ENCODE measurements at places on chromosomes 12 and 14.

DNA sequence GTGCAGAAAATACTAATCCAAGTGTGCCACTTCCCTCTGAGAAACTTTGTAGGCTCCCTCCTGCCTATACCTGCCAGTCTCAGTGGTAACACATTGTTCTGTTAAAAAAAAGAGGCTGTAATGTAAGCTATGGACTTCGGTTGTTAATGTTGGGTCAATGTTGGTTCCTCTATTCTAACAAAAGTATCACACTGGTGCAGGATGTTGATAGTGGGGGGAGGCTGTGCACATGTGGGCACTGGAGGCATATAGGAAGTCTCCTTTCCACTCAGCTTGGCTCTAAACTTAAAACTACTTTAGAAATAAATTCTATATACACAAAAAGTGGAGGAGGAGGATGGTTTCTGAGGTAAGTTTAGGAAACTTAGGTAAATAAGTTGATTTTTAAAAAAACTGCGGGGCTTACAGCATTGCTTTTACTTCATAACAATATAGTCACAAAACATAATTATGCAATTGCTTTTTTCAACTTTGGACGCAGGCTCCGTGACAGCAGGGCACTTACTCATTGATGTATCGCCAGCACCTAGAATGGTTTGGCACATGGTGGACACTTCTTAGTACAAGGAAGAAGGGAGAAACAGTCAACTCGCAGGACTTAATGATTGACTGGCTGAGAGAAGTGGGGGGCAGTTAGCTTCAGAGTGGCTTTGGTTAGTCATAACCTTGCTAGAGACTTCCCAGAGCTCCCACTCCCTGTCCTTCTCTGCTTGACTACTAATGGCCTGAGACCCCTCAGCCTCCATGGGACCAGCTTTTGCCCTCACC, 7.9 kb upstream of the NYNRIN start:
- no peak for DNase-seq

DNA sequence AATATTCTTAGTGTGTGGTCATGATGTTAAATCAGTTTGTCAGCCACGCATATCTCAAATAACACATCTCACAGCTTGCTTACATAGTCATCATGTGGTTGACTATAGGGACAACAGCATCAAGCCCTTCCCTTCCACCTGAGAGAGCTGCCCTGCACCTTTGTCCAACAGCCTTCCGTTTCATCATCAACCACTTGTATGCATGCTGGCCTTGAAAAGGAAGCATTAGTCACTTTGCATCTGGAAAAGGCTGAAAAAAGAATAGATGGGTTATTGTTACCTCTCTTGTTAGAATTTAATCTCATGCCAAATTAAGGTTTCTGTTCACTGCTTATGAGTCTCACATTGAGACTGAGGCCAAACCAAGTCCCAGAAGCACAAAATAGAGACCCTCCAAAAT, 1586.5 kb upstream of the SEL1L start:
- DNase-seq, result no peak

DNA sequence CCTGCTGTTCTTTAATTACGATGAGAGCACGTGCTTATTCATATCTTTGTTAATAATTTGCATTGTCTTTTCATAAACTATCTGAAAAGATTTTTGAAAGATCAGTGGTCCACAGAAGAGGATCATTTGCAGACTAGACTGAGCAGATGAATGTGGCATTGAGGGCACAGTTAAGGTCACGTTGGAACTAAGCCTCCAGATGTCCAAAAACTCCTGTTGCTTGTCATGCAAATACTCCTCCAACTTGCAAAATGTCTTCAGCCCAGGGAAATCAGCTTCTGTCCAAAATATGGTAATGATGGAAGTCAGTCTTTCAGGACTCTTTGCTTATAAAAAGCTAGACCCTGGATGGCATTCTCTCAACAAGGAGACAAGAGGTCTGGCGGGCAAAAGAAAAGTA, 201.6 kb upstream of the TMEM260 start:
- no peak for DNase-seq

DNA sequence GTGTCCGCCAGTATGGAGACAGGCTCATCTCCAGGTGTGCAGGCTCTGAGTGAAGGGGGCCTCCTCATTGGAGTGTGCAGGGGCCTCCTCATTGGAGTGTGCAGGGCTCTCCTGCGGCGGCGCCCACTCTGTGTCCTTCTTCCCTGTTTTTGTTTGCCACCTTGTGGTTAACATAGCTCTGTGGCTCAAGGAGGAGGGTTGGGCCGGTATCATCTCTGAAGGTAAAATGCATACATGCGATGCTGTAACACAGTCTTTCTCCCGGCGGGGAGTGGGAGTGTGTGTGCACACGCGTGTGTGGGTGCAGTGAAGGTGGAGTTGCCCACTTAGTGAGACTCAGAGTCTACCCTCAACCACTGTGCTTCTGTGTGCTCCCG, 429.4 kb downstream of the ZFP36L1 start:
- no peak for DNase-seq

DNA sequence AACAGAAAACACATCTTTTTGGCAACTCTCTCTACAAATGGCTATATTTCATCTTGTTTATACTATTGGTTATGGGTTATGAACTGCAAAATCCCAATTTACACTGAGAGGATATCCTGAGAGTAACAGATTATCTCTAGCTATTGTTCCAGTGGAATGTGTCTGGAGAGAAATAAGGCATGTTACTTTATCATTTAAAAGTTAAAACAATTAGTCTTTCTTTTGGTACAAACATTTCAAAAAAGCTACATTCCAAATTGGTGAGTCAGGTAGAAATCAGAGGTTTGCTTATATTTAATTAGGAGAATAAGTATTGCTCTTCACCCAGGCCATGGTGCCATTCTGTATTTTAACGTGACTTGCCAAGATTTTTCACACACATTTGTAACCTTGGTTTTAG, 411.6 kb downstream of the CCER1 start:
- peak; percentile 16 for DNase-seq

- DNase-seq, result no peak
Observed at GRCh38 chr12:20822925-20823324, 12.4 kb downstream of the SLCO1B3 start.

DNA sequence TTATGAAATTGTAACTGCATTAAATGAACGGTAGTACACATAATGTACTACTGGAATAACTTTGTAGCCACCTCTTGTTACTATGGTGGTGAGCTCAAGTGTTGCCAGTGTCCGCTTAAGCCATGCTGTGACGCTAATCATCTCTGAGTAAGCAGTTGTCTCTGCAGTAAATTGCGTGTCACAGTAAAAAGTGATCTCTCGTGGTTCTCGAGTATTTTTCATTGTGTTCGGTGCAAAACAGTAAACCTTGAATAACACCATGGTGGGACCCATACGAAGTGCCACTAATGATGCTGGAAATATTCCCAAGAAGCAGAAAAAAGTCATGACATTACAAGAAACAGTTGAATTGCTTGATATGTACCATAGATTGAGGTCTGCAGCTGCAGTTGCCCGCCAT, 524.8 kb downstream of the SOX5 start:
- DNase-seq, result no peak

DNA sequence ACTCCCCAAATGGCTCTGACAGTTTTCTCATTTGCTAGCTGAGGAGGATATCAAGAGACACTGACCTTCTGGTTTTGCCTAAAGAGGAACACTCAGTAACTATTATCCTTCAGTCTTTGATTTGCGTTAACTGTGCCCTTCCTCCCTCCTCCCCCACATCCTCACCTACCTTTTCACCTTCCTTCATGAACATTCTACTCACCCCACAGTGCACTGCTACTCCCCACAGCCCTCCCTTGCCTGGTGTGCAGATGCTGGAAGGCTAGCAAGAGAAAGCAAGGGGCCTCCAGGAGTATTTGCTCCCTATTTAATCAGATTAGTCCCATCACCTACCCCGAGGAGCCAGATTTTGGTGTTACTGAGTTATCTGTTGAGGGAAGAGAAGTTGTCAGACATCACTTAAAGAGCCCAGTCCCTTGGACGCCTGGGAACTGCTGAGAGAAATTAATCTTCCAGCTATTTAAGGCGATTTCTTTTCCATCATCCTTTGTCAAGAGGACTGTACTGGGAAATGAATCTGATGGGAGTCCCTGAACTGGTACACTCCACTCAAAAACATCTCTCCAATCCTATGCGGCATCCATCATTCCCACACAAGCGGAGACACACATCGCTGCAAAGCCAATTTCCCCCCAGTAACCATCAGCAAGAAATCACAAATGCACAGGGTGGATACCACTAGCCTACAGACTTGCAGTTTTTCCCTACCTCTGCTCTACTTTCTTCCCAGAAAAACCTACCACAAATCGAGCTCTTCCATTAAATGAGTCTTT, 11.5 kb downstream of the PSMB5 start:
- no peak for DNase-seq

DNA sequence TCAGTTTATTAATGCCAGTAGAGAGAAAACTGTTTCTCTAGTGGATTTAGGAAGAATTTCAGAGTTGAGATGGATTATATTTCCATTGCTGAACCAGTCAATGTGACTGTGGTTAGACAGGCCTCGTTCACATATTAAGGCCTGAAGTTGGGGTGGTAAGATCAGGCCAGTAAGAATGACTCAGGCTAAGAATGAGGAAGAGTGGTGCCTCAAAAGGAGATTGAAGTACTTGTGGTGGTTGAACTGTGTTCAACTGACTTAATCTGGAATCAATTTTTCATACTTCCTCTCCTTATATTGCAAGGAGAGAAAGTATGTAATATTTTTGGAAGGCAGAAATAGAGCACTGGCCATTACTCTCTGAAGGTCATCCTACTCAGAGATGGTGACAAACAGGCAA, 37.8 kb upstream of the ATF7IP start:
- peak; percentile 82 for DNase-seq

DNA sequence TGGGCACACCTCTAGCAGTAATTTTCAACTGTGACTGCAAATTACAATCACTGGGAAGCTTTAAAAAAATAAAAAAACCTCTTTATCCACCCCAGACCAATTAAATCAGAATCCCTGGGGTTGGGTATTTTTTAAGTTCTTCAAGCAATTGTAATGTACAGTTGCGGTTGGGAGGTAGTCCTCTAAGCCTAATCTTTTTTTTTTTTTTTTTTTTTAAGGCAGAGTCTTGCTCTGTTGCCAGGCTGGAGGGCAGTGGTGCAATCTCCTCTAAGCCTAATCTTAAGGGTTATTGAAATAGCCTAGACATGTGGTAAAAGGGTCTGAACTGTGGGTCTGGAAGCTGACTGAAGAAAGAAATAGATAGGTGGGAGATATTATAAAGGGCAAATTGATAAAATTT, 230.5 kb downstream of the AKAP6 start:
- DNase-seq, result peak; percentile 28

GRCh38 chr12:2208837-2209635, 156.2 kb downstream of the CACNA1C start:
- DNase-seq, result no peak

DNA sequence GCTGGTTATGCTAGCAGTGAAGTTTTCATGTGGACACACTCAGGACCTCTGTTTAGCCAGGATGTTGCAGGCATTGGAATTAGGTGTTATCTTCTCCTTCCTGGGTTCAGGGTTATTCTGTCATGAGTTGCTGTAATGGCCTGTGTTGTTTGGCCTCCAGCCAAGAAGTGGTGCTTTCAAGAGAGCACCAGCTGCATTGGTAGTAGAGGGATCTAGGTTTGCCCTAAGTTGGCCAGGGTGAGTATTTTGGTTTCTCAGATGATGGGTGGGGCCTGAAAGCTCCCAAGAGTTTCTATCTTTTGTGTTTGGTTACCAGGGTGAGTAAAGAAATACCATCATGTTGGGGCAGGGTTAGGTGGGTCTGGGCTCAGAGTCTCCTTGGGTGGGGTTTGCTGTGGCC, 2.7 kb upstream of the GZMH start:
- no peak for DNase-seq

DNA sequence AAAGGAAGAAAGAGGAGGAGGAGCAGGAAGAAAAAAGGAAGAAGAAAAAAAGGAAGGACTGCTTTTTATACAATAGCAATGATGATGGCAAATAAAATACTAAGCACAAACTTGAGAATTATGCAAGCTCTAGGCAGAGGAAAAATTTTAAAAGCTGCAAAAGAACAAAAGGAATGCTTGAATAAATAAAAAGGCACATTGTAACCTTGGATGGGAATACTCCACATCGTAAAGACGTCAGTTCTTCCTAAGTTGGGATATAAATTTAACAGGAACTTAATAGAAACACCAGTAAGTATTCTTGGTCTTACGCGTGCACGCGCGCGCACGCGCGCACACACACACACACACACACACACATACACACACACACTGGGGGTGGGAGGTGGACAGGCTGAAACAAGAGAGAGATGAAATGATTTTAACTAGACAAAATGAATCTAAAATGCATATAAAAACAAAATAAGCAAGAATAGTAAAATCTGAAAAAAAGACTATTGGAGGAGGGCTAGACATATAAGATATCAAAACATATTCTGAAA, 43.0 kb downstream of the SERPINA3 start:
- DNase-seq, result no peak

DNA sequence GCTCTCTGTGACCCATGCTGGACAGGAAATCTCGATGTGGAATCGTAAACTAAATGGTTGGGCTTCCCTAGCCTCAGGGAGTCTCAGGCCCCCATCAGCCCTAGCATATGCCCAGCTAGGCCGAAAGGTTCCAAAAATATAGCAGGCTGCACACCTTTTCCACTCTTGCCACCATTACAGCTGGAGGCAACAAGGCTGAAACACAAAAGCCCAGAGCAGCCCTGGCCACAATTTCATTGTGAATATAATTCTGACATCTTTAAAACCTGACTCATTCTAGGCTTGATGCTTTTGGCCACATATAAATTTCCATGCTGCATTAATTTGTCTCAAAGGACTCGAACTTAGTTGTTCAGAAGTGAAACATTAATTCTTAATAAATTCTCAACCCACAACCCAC, 382.2 kb downstream of the GRIN2B start:
- no peak for DNase-seq

GRCh38 chr14:83664389-83664788, 1865.6 kb upstream of the FLRT2 start:
- DNase-seq, result no peak

- no peak for DNase-seq
Observed at GRCh38 chr14:72499746-72500145, 394.2 kb downstream of the DPF3 start.

DNA sequence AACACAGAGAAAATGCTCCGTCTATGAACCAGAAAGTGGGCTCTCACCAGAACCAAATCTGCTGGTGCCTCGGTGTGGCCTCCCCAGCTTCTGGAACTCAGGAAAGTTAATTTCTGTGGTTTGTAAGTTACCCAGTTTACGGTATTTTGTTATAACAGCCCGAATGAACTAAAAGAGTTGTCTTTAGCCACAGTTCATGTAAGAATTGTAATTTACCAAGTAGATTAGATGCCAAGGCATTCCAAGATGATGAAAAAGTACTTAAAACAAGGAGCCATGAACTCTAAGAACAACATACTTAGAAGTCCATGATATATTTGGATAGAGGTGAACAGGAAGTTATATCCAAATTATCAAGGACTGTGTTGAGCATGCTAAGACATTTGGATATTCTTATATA, 259.9 kb upstream of the GARIN6 start:
- DNase-seq, result no peak

- no peak for DNase-seq
Observed at GRCh38 chr12:464484-465267, 4.9 kb downstream of the B4GALNT3 start.

All from fibroblast of upper back skin (primary cell).